Activated effector memory CD4-positive, alpha-beta T cell treated with anti-CD3 and anti-CD28 coated beads, Interleukin-2, amount 50 U/mL, for 16 hours (primary cell): ENCODE measurements at places on chromosomes 7 and 10.

DNA sequence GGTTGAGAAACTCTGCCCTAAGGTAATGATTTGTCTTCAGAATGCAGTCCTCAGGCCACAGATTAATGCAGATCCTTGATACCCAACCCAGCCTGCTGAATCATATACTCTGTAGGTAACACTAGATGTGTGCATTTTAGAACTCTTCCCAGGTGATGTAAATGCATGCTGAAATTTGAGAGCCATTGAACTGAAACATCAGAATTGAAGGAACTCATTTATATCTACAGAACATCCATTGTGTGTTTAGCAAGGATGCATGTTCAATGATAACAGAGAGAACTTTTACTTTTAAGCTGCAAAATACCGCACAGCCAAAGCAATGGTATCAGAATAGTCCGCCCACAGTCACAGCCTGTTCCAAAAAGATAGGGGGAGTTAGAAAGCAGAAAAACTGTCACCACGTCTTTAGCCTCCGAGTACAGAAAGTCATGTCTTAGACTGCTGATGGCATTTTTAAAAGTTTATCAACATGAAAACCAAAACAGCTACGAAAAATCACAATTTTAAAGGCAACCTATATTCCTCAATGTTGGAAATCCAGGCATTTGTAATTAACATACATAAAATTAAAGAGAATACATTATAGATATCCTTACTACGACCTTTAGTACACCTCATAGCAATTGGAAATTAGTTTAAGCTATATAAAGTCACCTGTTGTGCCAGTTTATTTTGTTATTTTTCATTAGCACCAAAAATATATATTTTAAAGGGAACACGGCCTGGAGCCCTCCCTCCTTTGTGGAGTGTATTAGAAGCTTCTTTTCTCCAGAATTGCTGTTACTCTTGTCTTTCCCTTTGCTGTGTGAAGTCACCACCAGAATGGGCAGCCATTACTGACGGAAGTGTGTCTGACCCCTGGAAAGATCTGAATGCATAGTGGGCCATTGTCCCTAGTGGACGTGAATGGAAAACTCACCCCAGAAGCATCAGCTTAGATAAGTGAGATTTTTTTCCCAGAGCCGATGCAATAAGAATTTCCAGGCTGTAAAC is 65.8 kb upstream of the PRKAR2B start:
- no peak for DNase-seq

DNA sequence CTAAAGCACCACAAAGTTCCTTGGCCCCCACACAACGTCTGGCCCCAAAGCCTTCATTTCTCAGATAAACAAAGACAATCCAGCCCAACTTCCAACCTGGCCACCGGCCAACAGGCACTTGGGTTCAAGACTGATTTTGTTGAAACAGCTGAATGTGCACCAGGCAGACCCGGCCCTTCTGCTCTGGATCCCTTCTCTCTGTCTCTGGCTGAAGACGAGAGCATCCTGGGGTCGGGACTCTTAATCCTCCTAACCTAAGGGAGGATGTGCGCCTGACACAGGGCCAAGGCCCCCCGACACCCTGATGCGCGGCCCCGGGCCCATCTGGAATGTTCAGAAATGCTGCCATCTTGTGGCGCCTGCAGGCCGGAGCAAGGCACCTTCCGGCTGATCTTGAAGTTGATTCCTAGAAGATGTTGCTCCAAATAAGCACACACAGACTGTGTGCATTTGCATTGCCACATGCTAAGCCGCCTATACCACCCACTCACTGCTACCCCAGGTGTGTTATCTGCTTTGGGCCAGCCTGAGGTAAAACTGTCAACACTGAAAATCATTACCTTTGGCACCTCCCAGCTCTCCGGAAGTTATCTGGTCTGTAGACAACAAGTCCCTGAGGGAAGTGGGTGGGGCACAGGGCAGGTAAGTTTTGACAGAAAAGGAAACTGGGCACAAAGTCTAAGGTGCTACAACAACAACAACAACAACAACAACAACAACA is 98.4 kb upstream of the HABP2 start:
- no peak for DNase-seq

DNA sequence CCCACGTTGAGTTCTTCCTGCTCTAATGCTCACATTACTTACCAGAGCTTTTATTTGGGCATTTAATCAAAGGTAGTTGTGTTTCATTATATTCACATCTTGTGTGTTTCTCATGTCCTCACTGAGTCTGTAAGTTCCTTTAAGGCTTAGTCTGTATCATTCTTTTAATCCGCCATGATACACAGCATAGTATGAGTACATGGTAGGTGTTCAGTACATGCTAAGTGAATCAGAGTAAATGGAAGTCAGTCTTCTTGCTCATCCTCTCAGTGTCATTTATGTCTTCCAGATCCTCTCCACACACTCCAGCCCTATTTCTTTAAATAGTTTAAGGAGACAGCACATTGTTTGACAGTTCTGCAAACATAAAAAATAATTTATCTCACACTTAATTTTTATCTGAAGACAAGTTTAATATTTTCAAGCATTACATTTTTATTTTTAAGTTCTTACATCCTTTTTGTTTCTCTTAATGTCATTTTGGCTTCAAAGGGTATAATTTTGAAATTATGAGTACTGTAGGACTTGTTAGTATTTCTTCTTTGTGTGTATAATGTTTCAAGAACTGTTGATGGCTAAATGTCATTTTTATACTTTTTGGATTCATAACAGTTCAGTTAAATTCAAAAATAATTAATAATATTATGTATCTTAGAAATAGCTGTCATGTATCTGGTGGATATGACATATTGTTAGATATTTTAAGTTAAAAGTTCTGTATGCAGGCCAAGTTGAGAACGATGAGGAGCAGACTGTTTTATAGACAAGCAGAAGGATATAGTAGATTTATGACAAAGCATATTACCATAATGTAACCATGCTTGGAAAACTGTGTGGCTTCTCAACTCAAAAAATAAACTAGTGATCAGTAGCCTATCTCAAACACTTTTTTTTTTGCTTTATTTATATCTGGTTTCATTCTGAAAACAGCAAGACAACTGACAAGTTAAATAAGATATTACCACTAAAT is 342.7 kb downstream of the LRMDA start:
- no peak for DNase-seq

GRCh38 chr10:102375250-102375649 is 20.3 kb upstream of the NFKB2 start:
- DNase-seq, result no peak

GRCh38 chr10:110137142-110137545 is 70.3 kb upstream of the MXI1 start:
- no peak for DNase-seq

DNA sequence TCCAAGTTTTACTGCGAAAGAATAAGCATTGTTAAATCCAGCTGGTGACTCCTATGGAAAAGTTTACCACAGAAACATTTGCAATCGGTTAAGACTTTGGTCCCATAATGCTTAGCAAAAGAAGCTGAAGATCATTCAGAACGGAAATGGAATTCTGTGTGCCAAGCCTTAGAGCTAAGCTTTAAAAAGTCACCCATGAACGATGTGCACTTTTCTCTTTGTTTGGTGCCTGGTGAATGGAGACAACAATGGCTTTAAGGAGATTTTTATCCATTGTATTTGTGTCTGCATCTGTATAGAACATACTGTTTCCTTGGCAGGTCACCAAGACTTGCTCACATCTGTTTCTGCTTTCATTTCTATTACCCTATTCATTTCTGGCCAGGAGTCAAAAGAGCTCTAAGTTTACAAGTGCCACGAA is 26.3 kb upstream of the COL1A2 start:
- DNase-seq, result no peak

DNA sequence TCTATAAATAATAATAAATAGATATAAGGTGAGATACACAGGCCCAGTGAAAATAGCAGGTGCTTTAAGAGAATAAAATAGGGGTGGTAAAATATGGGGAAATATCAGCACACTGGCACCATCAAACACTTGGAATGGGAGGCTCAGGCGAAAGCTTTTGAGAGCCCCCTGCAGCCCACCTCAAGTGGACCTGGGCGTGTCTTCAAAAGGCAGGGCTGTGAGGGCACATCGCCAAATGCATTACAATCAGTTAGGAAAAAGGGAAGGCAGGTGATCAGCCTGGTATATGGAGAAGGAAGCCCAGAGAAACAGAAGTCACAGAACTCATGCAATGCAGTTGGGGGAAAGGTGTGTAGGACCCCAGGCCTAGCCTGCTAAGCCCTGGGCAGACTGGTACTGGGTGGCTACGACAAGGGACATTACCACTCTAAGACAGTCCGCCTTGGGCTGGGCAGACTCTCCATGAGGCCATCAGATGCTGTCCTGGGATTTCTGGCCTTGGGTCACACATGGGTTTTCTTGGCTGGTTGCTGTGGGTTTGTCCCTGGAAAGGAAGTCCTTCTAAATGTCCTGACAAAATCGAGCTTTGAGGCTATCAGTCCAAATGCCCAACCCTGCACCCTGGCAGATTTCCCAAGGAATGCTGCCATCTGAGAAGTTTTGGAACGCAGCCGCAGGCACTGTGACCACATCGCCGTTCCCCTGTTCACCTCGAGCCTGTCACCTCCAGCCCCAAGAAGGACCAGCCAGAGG is 330.6 kb downstream of the GRID1 start:
- DNase-seq, result no peak

GRCh38 chr7:44050915-44051560 is 6.5 kb downstream of the DBNL start:
- DNase-seq, result peak; percentile 60

- DNase-seq, result no peak
Observed at GRCh38 chr10:42830237-42830636, 47.6 kb downstream of the BMS1 start.

DNA sequence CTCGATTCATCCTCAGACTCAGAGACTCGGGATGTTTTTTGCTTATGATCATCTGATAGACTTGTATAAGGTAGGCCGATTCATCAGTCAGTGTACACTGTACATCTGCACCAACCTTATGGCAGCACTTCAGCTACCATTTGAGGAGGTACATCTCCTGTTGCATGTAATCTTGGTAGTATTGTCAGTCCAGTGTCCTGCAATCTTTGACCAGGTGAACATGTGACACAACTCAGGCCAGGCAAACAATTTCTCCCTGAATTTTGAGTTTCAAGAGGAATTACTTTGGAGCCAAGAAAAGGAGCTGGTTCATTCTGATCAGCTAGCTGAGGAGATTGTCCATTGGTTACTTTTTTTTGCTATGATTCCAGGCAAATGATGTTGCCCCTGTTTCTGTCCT is 19.7 kb upstream of the WASL start:
- no peak for DNase-seq

DNA sequence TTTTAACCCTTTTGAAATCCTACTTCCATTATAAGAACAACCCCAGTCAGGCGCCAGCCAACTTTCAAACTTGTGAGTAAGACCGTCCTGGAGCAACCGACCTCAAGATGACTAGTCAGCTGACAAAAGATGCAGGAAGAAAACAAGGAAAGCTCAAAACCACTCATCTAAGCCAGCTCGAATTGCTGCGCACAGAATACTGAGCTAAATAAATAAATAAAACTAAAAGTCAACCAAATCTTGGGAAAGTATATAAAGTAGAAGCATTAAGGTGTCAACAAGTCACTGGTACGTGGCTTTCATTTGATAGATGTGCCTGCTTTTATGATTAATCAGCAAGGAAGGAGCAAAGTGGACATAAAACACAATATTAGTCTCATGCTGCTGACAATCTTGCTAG is 1269.8 kb downstream of the XPNPEP1 start:
- DNase-seq, result no peak

- no peak for DNase-seq
Observed at GRCh38 chr10:32189400-32190084, 133.3 kb upstream of the KIF5B start.

- DNase-seq, result peak; percentile 72
Observed at GRCh38 chr10:92830478-92831389, 17.6 kb upstream of the EXOC6 start.

DNA sequence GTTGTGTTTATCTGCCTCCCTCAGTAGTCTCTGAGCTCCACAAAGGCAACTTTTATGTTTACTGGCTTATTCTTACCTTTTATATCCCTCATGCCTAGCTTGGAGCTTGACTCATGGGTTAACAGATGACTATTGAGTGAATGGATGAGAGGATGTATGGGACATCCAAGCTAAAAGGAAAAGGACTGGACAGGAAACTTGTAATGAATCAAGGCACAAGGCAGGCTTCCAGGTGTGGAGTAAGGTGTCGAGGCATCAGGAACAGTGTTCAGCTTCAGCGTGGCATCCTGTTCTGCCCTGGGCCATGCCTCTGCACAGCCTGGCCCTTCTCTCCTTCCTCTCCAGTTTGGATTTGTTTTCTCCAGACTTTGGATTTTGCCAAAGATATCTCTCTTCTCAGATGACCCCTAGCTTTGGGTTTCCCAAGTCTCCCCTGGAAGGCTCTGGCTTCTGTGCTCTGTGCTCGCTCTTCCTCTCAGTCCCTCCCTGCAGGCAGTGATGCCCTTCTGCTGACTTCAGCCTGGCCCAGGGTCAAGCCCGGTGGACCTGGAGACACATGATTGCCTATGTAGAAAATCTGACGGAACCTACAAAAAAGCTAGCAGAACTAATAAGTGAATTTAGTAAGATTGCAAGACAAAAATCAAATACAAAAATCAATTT is 367.3 kb downstream of the CXCL12 start:
- no peak for DNase-seq

GRCh38 chr10:82882722-82883121 is 1007.7 kb downstream of the NRG3 start:
- no peak for DNase-seq

- DNase-seq, result no peak
Observed at GRCh38 chr10:131426534-131426898, 115.0 kb upstream of the TCERG1L start.

DNA sequence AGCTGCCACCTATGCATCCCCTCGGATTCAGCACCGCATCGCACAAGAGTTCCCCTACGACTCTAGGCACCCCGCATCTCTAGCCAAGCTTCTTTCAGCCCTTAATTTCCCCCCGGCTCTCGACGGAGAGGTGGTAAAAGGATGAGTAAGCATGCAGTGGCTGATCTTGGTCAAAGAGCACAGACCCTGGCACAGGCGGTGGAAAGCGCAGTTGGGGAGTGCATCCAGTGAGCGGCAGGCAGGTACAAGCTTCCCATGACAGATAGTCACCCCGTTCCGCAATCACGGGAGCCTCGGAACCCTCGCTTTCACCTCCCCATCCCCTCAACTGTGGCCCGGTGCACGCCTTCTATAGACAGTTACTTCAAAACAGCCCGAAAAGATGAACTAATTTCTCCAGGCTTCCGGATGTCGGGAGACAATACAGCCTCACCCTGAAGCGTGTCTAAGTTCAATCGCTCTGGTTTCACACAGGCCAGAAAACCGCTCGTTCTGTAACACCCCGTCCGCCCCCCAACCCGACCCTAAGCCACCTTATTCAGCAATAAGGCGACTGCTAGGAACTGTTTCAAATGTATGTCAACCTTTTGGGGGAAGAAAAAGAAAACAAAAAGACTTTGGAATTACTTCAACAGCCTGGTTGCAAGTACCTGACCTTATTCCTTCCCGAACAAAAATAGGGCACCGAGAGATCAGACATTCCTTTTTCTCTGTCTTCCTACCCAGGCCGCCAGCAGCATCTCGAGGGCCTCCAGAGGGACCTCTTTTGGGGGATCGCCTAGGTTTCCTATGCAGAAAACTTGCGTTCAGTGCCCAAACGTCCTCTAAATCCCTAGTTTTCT is 1.4 kb downstream of the RHEB start:
- DNase-seq, result peak; percentile 85
